NCI-H510A treated with DMSO at 0.1 percent for 48 hours (cell line): ENCODE measurements at places on chromosomes 1 and 21.

DNA sequence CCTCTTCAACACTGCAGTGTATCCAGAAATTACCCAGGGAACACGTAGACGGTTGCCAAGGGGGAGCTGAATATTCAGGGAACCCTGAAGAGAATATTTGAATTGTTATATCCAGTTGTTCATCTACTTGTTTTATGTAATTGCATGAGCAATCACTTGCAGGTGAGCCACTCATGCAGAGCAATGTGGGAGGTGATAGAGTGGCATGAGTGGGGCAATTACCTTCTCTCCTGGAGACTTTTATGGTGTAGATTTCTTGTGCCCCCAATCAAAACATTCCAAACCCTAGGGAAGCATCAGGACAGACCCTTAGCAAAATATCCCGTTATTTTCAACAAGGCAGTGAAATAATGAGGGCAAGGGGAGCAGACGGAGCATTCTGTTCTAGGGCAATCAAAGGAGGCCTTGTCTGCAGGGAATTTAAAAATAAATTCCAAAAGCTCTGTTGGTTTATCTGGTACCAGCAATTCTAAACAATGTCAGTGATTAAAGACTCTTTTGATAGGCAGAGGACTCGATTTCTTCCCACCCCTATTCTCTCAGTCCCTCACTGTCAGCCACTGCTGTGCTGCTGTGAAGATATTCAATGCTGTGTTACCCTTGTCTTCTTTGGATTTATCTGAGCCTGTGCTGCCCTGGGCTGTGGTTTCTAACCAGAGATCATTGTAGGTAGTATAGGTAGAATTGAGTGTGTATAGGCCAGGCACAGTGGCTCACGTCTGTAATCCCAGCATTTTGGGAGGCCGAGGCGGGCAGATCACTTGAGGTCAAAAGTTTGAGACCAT lies 180.2 kb upstream of the MAP1LC3C start:
- no peak for DNase-seq

GRCh38 chr21:30146558-30147282 lies 19.9 kb downstream of the CLDN17 start:
- DNase-seq: no peak

GRCh38 chr1:158999316-159000069 lies 10.2 kb upstream of the IFI16 start:
- peak; percentile 26 for DNase-seq

GRCh38 chr1:234707641-234708040 lies 97.7 kb upstream of the IRF2BP2 start:
- DNase-seq: no peak

DNA sequence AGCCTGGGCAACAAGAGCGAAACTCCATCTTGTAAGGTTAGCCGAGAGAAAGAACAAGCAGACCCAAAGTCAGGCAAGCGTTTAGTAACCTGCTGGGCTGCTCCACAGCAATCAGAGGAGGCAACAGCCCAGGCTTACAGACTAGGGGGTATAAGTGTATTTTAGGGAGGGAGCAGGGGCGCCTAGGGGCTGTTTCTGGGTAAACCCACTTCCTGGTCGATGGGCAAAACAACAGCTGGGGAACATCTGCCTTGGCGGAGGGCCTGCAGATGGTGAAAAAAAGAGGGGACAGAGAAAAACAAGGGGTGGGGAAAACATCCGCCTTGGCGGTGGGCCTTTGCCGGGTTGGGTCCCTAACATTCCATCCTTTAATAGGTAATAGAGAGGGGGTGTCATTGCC lies 5.2 kb downstream of the TAS1R1 start:
- DNase-seq: no peak

DNA sequence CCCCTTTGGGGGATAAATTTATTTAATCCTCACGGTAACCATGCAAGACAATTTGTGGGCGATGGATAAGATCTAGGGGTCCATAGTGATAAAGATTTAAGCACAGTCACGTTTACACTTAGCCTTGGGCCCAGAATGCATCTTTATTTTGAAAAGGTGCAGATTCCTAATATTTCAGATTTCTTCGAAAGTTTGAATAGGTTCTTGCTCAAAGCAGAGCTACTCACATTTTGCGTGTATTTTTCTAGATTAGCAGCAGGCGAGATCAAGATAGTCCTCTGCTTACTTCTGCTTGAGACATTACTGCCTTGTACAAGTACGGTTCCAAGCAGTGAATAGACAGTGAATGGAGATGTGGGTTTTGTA lies 647 bp downstream of the TSEN15 start:
- no peak for DNase-seq

DNA sequence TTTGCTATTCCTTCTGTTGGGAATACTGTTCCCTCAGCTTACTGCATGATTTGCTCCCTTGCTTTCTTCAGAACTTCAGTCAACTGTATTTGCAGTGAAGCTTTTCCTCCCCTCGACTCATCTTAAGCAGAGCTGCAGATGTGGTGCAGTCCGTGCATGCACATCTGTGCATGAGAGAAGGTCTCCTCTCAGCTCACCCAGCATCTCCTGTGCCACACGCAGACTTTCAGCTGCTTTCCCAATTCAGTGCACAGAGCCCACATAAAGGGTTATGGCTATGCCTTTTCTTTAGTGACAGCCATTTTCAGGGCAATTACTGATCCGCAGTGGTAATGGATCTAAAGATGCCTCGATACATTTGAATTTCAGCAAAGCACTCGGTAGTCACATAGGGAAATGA lies 13.5 kb upstream of the NTPCR start:
- DNase-seq: no peak

- DNase-seq: no peak
Observed at GRCh38 chr1:87042111-87042811, 127.8 kb downstream of the HS2ST1 start.

DNA sequence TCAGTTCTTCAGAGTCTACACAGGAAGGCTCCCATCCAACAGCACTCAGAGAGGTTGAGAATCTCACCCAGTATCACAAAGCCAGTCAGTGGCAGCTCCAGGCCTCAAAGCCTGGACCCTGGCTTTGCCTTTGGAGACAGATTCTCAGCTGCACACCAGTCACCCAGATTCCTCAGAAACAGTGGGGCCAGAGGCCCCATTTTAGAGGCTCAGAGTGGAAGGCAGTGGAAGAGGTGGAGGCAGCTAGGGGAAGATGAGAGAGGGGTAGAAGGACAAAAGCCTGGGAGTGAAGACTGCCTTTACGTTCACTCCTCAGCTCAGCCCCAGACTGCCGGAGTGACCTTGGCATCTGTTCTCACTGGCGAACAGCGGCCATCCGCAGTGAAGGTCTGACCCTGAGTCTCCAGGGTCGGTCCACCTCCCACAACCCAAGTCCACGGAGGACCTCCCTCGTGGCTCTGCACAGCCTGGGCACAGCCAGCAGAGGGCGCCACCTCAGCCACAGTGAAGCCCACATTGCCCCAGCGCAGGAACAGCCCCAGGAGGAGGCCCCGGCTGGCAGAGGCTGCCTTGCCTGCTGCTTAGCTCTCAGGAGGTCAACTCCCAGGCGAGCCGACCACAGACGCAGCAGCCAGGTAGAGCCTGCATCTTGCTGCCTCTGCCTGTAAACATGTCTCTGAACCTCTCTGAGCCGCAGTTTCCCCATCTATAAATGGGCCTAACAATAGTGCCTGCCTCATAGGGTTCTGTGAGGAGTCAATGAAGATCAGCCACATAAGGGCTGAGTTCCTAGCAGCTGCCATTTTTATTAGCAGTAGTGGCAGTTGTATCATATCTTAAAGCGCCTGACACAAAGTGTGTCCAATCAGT lies 5.9 kb upstream of the FNDC5 start:
- DNase-seq: no peak

DNA sequence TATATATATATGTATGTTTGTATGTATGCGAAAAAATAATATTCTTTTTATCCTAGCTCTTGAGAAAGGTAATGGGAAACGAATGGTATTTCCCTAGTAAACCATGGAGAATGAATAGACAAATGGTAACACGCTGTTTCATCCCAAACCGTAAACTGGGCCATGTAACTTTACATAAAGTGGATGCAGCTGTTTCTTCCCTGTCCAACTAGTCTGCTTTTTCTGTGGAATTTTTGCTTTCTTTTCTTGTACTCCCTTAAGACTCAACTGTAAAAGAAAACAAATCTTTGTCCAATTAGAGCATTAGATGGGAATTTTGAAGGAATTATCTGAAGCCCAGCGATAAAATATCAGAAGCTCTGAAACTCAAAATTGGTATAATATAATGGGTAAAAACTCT lies 198.1 kb downstream of the NFIA start:
- no peak for DNase-seq
